Activated CD8-positive, alpha-beta T cell treated with anti-CD3 and anti-CD28 coated beads, Interleukin-2, amount 10 ng/mL, durations not matched to agents 7 days and 5 days (primary cell): ENCODE measurements at places on chromosomes 1 and 21. TPM values are rescaled to one million over a fixed set of nuclear protein-coding genes. Genes with fewer than 3 reads are reported as not detected.

The TMEM52 gene
- total RNA-seq = 0.70 TPM

The MX1 gene
- total RNA-seq = 563 TPM

The CASZ1 gene
- 10.2 TPM for total RNA-seq

The HSD11B1 gene
- not detected for total RNA-seq

The CYYR1 gene
- total RNA-seq = not detected

The PROX1 gene
- not detected for total RNA-seq

The INAVA gene
- 0.42 TPM for total RNA-seq

The HEYL gene
- total RNA-seq = not detected

The SAMD11 gene
- not detected for total RNA-seq

The ATP1A4 gene
- not detected for total RNA-seq

The SPRR2G gene
- total RNA-seq = not detected

The IVL gene
- not detected for total RNA-seq

The LYPD8 gene
- total RNA-seq = not detected

The ITGB2 gene
- 530 TPM for total RNA-seq

The SYT2 gene
- total RNA-seq = not detected

The GCSAML gene
- total RNA-seq = not detected

The C1orf53 gene
- total RNA-seq = 0.68 TPM

The WARS2 gene
- 13.5 TPM for total RNA-seq

The NAV1 gene
- 1.1 TPM for total RNA-seq

The ZNF281 gene
- total RNA-seq = 13.5 TPM

The DCST1 gene
- not detected for total RNA-seq
